ENCODE measurements at places on chromosomes 13 and 19. TPM values are rescaled to one million over a fixed set of nuclear protein-coding genes. Genes with fewer than 3 reads are reported as not detected.

C19orf73 gene
- total RNA-seq, result 1.3 TPM

SULT2B1 gene
- total RNA-seq, result not detected

KLK1 gene
- 0.44 TPM for total RNA-seq

ERICH4 gene
- total RNA-seq, result not detected

CGB3 gene
- not detected for total RNA-seq

LMTK3 gene
- 3.3 TPM for total RNA-seq

LGALS14 gene
- total RNA-seq, result not detected

PSG4 gene
- total RNA-seq, result not detected

GPR183 gene
- total RNA-seq, result not detected

LAIR1 gene
- total RNA-seq, result not detected

DAZAP1 gene
- 146 TPM for total RNA-seq

GRCh38 chr13:45879666-45880065 lies 28.1 kb upstream of the SIAH3 start:
- H3K27me3 ChIP-seq, result no peaks in the 10 kb centered on the region
- no peak overlapping the region for H3K4me3 ChIP-seq
- DNase-seq, result no peak
- H3K4me1 ChIP-seq, result peaks cover 33% of the 10 kb centered on the region

DNA sequence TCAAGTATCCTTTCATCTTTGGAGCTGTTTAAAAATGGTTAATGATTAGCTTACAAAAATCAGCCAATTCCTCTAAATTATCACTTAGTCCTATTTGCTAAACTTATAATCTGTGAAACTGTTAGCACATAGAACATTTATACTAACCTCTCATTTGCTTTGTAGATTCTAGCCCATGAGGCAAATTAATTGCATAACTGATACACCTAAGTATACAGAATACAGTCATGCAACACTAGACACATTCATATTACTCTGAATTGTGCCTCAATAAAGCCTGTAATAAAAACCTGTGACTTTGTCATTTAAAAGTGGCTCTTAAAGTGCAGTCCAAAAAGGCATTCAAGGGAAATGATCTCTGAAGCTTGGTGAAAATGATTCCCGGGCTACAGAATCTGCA lies 21.0 kb downstream of the SERPINE3 start:
- H3K4me3 ChIP-seq, result no peak overlapping the region
- no peak overlapping the region for H3K27ac ChIP-seq
- no peaks in the 10 kb centered on the region for H3K27me3 ChIP-seq
- H3K4me1 ChIP-seq, result no peaks in the 10 kb centered on the region
- no peak for DNase-seq

DNA sequence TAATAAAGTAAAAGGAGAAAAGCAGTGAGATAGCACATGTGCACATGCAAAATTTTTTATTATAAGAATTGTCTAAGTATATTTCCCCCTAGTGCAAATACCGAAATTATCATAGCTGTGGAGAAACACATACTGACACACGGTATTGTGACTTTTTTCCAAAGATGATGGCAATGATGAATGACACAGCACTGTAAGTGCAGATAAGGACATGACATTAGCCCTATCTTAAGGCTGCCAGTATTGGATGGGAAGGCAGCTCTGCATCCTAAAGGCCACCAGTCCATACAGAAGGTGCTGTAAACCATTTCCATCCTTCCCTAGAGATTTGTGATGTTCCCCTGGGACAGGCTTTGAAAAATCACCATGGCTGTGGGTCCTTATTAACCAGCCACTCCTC lies 11.5 kb upstream of the MICU2 start:
- H3K27me3 ChIP-seq, result no peaks in the 10 kb centered on the region
- H3K4me3 ChIP-seq, result no peak overlapping the region
- peaks cover 23% of the 10 kb centered on the region for H3K4me1 ChIP-seq
- H3K36me3 ChIP-seq, result no peaks in the 10 kb centered on the region

- no peak overlapping the region for H3K4me3 ChIP-seq
- no peak overlapping the region for H3K27ac ChIP-seq
- DNase-seq, result no peak
- H3K27me3 ChIP-seq, result peaks cover 3% of the 10 kb centered on the region
- H3K36me3 ChIP-seq, result no peaks in the 10 kb centered on the region
- H3K4me1 ChIP-seq, result no peaks in the 10 kb centered on the region
Observed at GRCh38 chr13:31781064-31781463, 41.7 kb downstream of the RXFP2 start.

- no peak for DNase-seq
- H3K4me3 ChIP-seq, result no peak overlapping the region
- no peaks in the 10 kb centered on the region for H3K36me3 ChIP-seq
- H3K27ac ChIP-seq, result no peak overlapping the region
Observed at GRCh38 chr13:29434217-29434945, 161.1 kb downstream of the SLC7A1 start.

DNA sequence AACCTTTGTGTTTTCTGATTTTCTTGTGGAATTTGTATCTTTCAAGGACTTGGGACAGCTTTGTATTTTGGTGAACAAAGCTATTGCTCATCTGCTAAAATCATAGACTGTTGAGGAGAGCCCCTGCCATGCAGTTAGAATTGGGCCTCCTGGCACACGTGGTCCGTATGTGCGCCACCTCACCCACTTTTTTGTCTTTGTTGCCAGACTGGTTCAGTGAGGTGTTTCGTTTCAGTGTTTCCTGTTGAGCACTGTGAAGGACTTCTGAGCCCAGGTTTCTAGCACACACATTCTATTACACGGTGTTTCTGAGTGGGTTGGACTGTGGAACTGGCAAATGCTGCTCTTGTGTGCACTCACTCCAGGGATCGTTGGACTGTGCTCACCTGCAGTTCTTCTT lies 37.6 kb upstream of the RNF113B start:
- peaks cover 22% of the 10 kb centered on the region for H3K36me3 ChIP-seq
- H3K27me3 ChIP-seq, result no peaks in the 10 kb centered on the region
- H3K4me1 ChIP-seq, result peaks cover 42% of the 10 kb centered on the region
- H3K27ac ChIP-seq, result no peak overlapping the region
- no peak overlapping the region for H3K4me3 ChIP-seq
- DNase-seq, result no peak

GRCh38 chr19:3360421-3361383 lies 5.7 kb upstream of the NFIC start:
- peak overlapping the region; percentile 84 for H3K4me3 ChIP-seq
- H3K27me3 ChIP-seq, result peaks cover 86% of the 10 kb centered on the region
- no peak for DNase-seq
- H3K27ac ChIP-seq, result no peak overlapping the region

GRCh38 chr19:11737964-11738745 lies 591 bp downstream of the ZNF823 start:
- H3K36me3 ChIP-seq, result peaks cover 9% of the 10 kb centered on the region
- peak overlapping the region; percentile 99 for H3K4me3 ChIP-seq
- H3K27ac ChIP-seq, result peak overlapping the region; percentile 94
- H3K27me3 ChIP-seq, result no peaks in the 10 kb centered on the region
- no peak for DNase-seq

DNA sequence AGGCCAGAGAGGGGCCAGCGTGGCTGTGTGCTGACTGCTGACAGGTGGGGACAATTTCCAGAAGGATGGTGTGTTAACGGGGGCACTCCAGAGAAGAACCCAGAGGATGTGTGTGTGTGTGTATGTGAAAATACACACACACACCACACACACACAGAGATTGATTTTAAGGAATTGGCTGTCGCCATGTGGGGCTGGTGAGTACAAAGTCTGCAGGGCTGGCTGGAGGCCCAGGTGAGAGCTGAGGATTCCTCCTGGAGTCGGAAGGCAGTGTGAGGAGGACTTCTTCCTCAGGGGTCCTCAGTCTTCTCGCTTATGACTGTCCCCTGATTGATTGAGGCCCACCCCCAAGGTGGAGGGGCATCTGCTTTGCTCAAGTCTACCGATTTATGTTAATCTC lies 7.6 kb upstream of the GJB6 start:
- H3K4me1 ChIP-seq, result no peaks in the 10 kb centered on the region
- H3K36me3 ChIP-seq, result peaks cover 1% of the 10 kb centered on the region
- no peak for DNase-seq
- H3K27ac ChIP-seq, result no peak overlapping the region
- H3K27me3 ChIP-seq, result peaks cover 31% of the 10 kb centered on the region

DNA sequence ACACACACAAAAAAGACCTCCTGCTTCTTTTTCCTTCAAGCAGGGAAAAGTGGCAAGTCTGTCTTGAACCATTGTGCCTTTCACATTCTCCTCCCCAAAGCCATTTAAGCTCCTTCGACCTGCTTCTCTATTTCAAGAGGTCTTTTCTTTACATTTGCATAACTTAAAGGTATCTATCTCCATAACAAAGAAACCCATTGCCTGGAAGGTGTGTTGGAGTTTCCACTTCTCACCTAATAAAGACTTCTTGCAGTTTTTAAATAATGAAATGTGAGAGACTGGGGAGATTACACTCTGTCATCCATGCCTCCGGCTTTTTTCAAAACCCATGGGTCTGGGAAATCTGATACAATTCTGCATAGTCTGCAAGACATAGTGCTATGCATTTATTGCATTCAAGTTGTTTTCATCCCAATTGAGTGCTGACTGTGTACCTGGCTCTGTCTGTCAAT lies 41.8 kb upstream of the NBEA start:
- H3K4me1 ChIP-seq, result peaks cover 4% of the 10 kb centered on the region
- peaks cover 5% of the 10 kb centered on the region for H3K27me3 ChIP-seq
- H3K36me3 ChIP-seq, result no peaks in the 10 kb centered on the region

DNA sequence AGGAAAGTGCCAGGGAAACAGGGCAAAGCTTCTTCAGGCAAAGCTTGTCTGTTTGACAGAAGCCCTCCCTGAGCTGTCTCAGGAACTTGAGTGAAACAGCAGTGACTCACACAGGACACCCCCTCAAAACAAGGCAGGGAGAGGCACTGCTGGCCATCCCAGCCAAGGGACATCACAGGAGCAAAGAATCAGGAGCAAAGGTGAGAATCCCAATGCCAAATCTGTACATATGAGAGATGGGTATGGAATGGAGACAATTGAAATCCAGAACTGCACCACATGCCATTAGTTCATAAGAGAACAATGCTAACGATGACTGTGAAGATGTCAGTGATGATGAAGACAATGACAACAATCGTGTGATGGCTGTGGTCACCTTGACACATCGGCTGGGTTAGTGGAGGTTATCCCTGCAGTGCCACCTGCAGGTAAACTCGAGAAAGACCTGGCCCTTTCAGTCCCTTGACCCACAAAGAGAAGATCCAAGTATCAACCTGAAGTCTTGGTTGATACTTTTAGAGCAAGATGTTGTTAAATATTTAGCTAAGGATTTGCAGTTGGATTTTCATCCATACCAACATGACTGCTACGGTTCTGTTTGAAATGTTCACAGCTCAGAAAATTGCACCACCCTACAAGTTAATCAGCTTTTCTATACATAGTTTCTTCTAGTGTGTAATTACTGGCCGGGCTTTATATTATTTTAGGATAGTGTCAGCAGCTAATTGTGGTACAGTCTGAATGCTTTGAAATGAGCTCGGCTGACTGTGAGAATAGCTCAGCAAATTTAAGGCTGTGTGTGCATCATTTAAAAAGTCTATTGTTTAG lies 42.0 kb upstream of the IPO5 start:
- no peaks in the 10 kb centered on the region for H3K36me3 ChIP-seq
- H3K27ac ChIP-seq, result no peak overlapping the region
- no peaks in the 10 kb centered on the region for H3K4me1 ChIP-seq
- no peak for DNase-seq
- H3K27me3 ChIP-seq, result no peaks in the 10 kb centered on the region

DNA sequence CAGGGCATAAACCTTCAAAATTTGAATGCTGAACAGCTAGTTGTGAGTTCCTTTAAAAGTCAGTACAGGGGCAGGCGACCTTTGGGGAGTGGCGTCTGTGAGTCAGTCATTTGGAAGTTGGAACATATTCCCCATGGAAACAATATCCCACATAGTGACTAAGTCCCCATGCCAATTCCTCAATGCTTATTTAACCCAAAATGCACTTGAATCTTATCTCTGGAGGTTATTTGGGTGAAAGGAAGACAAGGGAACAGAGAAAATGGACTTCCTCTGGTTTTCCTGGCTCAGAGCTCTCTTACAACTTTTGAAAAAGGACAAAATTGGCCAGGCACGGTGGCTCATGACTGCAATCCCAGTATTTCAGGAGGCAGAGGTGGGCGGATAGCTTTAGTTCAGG lies 479.2 kb upstream of the NBEA start:
- H3K4me1 ChIP-seq, result no peaks in the 10 kb centered on the region
- H3K36me3 ChIP-seq, result no peaks in the 10 kb centered on the region
- DNase-seq, result no peak
- no peak overlapping the region for H3K27ac ChIP-seq
- H3K4me3 ChIP-seq, result no peak overlapping the region
- H3K27me3 ChIP-seq, result no peaks in the 10 kb centered on the region

GRCh38 chr19:47726467-47726866 lies 13.2 kb downstream of the EHD2 start:
- peaks cover 10% of the 10 kb centered on the region for H3K4me1 ChIP-seq
- no peak overlapping the region for H3K4me3 ChIP-seq
- no peak for DNase-seq
- H3K27me3 ChIP-seq, result peaks cover 37% of the 10 kb centered on the region
- H3K27ac ChIP-seq, result peak overlapping the region; percentile 3

DNA sequence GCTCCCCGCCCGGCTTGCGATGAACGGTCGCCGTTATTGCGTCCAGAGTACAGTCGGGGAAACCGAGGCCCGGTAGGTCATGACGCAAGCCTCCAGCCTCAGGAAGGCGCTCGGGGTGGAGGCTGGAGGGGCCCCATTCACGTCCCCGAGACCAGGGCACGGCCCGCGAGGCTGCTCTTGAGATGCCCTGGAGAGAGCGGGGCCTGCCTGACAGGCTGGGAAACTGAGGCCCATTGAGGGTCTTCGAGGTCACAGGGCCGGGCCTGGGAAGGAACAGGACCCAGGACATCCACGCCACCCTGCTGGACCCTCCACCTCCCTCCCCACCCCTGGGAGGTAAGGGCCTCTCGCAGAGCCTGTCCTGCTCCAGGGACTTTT lies 367 bp downstream of the NDUFS7 start:
- H3K4me3 ChIP-seq, result peak overlapping the region; percentile 98
- H3K27ac ChIP-seq, result no peak overlapping the region
- H3K36me3 ChIP-seq, result peaks cover 12% of the 10 kb centered on the region
- no peak for DNase-seq

DNA sequence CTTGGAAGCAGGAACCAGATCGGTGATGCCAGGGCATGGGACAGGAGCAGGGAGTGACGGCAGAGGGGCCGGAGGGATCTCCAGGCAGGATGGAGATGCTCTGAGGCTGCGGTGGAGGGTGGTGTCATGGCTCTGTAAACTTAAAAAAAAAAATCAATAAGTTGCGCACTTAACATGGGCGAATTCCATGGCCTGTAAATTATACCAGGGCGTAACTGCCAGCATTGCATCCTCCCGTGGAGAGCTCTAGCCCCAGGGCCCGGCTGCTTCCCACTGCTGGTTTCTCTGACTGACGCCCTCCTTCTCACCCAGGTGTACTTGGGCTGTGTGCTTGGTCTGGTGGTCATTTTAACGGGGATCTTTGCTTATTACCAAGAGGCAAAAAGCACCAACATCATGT lies 8.7 kb downstream of the ATP12A start:
- H3K27me3 ChIP-seq, result peaks cover 22% of the 10 kb centered on the region
- H3K4me3 ChIP-seq, result no peak overlapping the region
- no peak overlapping the region for H3K27ac ChIP-seq
- DNase-seq, result no peak
- H3K36me3 ChIP-seq, result no peaks in the 10 kb centered on the region

DNA sequence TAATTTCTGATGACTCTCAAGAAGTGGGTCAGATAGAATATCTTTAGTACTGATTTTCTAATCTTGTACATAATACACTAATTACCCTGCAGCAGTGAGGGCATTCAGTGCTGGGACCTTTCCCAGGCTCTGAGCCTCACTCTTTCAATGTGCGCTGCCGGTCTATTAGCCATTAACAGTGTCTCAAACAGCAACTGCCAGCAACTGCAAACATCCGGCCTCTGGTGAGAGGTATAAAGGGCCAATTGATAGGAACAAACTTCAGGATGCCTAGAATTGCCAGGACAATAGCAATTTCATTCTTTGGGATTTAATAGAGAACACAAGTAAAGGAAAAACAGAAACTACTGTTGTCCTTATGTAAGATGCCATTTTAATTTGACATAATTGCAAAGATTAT lies 604.4 kb upstream of the SPRY2 start:
- peak; percentile 50 for DNase-seq
- H3K27ac ChIP-seq, result peak overlapping the region; percentile 95
- H3K36me3 ChIP-seq, result peaks cover 7% of the 10 kb centered on the region
